ENCODE measurements at places on chromosomes 7 and 10. TPM values are rescaled to one million over a fixed set of nuclear protein-coding genes. Genes with fewer than 3 reads are reported as not detected.

Gene C10orf143
- total RNA-seq = 1.7 TPM

Gene URGCP
- total RNA-seq = 45.3 TPM

Gene CALML3
- not detected for total RNA-seq

Gene LRRTM3
- 0.09 TPM for total RNA-seq

Gene STEAP1
- total RNA-seq = 106 TPM

Gene FKBP6
- not detected for total RNA-seq

Gene TMEM213
- not detected for total RNA-seq

Gene LRRD1
- total RNA-seq = 0.28 TPM

DNA sequence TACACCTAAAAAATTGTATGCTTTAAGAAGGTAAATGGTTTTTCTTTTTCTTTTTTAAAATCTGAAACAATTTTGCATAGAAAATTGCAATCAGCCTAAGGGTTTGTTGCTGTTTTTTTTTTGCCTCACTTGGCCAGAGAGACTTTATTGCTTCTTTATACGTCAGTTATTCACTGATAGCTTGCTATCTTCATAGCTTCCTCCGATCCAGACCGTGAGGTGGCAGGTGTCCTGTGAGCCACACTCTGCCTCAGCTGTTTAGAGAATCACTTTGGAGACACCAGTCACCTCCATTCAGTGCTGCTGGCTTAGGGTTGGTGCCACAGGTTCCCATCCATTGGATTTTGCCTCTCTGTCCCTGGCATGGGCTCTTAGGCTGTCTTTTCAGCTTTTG is 68.0 kb downstream of the HHEX start:
- no peak for DNase-seq

DNA sequence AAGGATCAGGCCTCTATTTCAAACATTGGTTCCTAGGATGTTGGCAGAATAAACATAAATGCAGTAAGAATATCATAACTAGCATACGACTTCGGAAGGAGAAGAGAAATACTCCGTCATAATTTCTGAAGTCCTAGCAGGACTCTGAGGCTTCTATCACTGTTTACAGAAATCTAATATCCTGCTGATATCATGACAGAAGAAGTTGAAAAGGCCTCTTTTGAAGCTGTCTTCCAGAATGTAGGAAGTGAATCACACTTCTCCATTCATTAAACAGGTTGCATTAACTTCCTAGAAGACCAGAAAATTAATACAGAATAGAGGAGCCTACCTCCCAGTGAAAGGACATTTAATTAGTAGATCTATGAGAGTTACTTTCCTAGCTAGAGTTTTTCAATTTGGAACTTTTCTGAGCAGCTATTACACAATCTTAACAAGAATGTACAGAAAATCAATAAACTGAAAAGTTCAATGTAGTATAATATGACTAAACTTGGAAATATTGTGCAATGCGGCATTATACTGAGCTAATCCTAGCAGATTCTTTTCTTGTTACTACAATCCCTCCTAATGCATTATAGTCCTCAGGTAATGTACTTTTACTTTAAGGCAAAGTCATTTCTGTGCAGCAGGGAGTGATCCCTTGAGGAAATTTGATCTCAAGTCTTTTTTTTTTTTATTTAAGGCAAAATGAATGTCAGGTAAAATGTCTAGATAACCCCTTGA is 622.6 kb upstream of the CELF2 start:
- no peak for DNase-seq

DNA sequence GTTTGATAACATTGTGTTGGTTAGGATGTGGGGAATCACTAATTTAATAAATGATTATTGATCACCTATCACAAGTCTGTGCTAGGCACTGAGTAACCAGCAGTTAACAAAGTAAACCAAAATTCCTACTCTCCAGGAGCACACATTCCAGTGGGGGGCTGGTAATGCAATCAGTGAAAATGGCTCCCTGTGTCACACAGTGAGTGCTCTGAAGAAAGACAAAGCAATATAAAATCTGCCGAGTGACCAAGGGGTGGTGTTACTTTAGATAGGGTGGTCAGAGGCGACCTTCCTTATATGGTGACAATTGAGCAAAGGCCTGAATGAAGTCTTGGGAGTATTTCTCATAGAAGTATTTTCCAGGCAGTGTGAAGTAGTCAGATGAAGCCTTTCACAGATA is 13.6 kb upstream of the SMC3 start:
- DNase-seq = no peak

- DNase-seq = no peak
Measured at GRCh38 chr7:140358412-140359051, 39.8 kb downstream of the SLC37A3 start.

DNA sequence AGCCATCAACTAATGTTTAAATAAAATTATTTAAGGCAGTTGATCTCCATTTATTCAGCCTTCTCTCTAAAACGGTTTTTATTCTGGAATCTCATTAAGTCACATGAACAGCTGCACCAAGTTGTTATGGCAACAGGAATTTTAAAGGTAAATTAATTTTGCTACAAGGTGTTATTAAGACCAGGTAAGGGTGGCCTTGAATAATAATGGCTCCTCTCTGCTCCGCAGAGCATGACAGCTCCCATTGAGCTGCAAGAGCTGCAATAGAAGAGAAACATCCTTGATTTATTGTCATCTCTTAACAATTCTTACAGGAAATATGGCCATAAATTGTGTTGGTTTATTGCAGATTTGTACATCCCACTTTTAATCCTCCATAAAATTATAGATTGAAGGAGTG is 165.8 kb downstream of the KLF6 start:
- DNase-seq = no peak

GRCh38 chr7:96061844-96062243 is 260.1 kb downstream of the SLC25A13 start:
- DNase-seq = no peak

DNA sequence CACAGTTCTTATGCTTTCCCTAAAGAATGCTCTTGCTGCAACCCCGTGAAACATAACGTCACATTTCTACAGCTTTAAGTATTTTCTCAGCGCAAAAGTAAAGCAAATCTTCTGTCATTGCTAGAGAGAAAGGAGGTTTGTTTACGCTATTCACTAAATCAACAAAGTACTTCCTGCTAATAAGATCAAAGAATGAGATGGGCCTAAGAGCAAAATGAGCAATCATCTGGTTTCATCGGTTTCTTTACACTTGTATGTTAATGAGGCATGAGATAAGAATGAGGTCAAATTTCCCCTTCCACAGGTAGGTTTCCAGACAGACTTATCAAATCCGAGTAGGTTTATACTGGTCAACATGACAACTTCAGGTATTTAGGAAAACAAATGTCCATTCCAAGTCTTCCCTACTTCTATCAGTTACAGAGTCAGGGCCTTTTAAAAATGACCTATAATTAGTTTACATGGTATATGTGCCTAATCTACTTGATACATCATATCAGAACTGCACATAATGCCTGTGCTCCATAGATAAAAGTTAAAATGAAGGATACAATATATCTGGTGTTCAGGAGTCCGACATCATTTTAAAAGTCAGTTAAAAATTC is 8.4 kb downstream of the USP6NL start:
- DNase-seq = no peak

- DNase-seq = no peak
Measured at GRCh38 chr10:116800286-116800929, 48.9 kb upstream of the ENO4 start.

DNA sequence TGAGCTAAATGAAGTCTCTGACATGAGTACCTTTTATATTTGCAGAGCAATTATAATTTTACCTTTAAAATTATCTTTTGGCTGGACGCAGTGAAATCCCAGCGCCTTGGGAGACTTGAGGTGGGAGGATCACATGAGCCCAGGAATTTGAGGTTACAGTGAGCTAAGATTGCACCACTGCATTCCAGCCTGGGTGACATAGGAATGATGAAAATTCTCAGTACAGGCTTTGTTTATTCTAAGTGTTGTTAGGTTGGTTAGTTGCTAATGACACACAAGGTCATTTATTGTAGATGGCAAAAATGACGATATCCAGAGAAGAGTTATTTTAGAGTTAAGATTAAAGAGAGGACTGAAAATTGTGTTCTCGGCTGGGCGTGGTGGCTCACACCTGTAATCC is 87.6 kb downstream of the XRCC2 start:
- no peak for DNase-seq

DNA sequence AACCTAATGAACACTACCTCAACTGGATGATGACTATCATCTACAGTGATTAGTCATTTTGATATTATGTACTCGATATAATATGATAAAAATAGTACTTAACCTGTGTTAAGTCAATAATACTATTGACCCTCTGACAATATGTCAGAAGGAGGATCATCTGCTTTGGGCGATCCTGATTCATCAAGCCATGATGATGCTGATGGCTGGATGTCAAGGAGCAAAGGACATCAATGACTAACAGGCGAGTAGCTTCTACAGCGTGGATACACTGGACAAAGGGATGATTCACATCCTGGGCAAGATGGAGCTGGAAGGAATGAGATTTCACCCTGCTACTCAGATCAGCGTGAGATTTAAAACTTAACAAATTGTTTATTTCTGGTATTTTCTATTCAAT is 94.4 kb upstream of the SKAP2 start:
- no peak for DNase-seq

- DNase-seq = no peak
Measured at GRCh38 chr10:6020826-6021225, 41.3 kb downstream of the IL2RA start.

- DNase-seq = no peak
Measured at GRCh38 chr10:78875331-78875877, 193.4 kb upstream of the ZMIZ1 start.

GRCh38 chr10:131653554-131654470 is 247.0 kb upstream of the PPP2R2D start:
- no peak for DNase-seq

GRCh38 chr10:83545901-83546391 is 593.4 kb upstream of the GHITM start:
- no peak for DNase-seq

GRCh38 chr7:2785071-2785500 is 59.0 kb downstream of the GNA12 start:
- DNase-seq = no peak

- no peak for DNase-seq
Measured at GRCh38 chr7:55513868-55514267, 58.4 kb downstream of the VOPP1 start.

- no peak for DNase-seq
Measured at GRCh38 chr10:49418328-49418727, 22.4 kb upstream of the DRGX start.

DNA sequence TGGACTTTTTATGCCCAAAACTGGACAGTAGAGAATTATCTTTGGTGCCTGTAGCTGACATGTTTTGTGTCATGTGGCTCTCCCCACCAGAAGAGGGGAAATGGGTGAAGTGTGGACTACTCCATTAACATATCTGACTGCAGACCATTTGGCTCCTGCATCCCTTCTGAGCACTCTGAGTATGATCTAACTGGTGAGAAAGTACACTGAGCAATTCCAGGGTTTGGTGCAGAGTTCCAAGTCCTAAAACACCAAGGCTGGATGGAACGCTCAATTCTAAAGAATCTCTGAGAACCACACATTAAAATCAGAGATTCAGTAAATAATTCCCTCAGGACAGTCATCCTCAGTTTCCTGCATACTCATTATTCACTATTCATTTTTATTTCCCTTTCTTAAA is 22.8 kb upstream of the OSBPL3 start:
- no peak for DNase-seq

DNA sequence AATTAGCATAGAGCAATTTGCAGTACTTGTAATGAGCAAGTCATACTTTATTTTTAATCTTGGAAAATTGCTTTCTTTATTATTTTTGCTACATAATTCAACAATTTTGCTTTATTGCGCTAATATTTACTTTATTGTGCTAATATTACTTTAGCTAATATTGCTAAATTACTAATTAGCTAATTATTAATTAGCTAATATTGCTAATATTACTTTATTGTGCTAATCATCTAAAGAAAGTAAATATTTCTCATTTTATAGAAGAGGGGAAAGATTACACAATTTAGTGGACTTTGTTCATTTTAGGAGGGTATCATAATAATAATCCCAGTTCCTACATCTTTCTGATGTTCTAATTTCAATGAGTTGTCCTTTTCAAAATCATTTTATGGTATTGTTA is 61.2 kb downstream of the RUNDC3B start:
- DNase-seq = no peak

- DNase-seq = no peak
Measured at GRCh38 chr10:128062881-128063563, 63.2 kb downstream of the MKI67 start.

DNA sequence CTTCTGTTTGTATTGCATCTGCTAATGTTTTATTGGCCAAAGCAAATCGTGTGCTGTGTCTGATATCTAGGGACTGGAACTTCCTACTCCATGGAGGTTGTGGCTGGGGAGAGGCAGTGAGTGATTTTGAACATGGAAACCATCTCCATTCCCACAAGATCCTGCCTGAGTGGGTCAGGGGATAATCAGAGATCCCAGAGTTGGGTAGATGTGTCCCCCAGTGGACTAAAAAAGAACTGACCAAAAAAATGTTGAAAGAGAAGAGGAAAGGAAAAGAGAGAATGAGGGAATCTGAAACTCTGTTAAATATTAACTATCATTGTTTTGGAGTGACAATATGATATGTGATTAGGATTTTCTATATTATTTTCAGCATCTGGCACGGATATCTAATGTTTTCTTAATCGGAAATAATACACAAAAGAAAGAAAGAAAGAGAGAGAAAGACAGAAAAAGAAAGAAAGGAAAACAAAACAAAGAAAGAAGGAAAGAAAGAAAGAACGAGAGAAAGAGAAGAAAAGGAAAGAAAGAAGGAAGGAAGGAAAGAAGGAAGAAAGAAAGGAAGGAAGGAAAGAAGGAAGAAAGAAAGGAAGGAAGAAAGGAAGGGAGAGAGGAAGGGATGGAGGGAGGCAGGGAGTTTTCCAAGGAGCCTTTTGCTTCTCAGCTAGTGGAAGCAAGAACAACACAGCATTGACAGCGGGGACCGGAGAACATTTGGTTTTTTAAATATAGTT is 638.5 kb downstream of the CCSER2 start:
- no peak for DNase-seq

DNA sequence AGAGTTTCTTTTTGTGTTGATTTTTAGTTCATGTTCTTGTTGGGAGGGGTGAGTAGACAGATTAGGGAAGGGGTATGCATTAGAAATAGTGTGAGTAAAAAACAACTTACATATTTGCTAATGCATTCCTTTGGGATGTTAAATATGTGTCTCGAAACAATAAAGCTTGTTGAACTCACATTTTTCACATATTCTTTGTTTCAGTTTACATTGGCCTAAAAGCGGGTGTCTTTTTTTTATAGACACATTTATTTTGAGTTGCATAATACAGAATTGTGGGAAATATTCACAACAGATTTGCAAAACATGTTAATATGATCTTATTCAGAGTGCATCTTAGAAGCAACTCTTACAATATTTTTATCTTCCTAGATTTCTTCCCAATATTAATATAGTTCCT is 337.5 kb upstream of the CNTNAP2 start:
- no peak for DNase-seq

GRCh38 chr7:94492601-94493000 is 17.0 kb upstream of the CASD1 start:
- no peak for DNase-seq

DNA sequence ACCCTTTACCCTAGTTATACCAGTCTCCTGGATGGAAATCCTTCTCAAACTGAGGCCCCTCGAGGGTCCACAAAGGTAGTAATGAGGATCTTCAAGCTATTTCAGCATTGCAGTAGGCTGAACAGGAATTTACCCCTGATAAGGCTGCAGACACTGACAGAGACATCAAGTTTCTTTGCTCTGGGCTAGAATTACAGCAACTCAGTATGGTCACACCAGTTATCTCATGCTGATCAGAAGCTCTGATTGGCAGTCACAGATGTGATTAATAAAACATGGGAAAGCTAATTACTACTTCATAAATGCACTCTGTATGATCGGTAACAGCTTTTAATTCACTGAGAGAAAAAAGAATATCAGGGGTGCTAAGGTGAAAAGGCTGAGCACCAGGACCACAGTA is 30.6 kb downstream of the FAM204A start:
- no peak for DNase-seq

Data from omental fat pad (tissue), 4 donors.